AG08395 (cell line): ENCODE measurements at places on chromosomes 11 and 22.

DNA sequence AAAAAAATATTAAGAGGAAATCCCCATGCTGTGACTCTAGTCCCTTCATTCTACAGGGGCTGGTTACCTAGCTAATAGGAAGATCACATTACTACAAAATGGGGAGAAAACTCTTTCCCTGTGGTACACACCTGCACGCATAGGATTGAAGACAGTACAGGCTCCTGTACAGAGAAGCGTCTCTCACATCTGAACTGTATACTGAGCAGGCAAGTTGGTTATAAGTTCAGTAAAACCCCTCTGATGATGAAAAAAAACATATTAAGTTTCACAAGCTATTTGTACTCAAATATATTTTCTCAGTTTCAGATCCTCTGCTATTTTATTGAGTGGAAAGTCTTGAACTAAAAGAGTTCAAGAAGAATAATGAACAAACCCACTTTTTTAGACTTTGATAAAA is 156.9 kb upstream of the HSD17B12 start:
- DNase-seq: no peak

- DNase-seq: no peak
Measured at GRCh38 chr11:22431106-22431505, 92.9 kb downstream of the SLC17A6 start.

- peak; percentile 43 for DNase-seq
Measured at GRCh38 chr11:111573821-111574249, 28.4 kb upstream of the SIK2 start.

- DNase-seq: no peak
Measured at GRCh38 chr11:94801866-94802460, 33.8 kb downstream of the AMOTL1 start.

- no peak for DNase-seq
Measured at GRCh38 chr11:62017878-62018655, 50.6 kb upstream of the FTH1 start.

- DNase-seq: no peak
Measured at GRCh38 chr11:13249992-13250391, 27.6 kb upstream of the BMAL1 start.

- no peak for DNase-seq
Measured at GRCh38 chr11:95152876-95153856, 63.5 kb downstream of the ENDOD1 start.

- peak; percentile 92 for DNase-seq
Measured at GRCh38 chr11:695538-696248, at the start of gene TMEM80. TSS of gene TMEM80 (plus strand) at chr11:695816. CDS start at chr11:695828, 12 bp downstream.

GRCh38 chr11:114472661-114473060 is 33.4 kb downstream of the REXO2 start:
- no peak for DNase-seq

DNA sequence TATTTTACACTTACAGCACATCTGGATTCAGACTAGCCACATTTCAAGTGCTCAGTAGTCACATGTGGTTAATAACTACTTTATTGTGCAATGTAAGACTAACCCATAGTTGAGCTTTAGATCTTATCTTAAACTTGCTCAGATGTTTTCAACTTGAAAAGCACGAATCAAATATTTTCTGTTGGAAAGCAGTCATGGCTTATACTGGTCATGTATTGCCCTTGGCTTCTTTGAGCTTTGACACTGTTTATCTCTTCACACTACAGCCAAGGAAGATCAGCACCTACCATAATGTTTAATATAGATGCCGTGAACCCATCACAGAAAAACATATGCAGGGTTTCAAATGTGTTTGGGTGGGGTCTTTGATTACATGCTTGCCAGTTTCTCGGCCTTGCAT is 4.4 kb downstream of the RBX1 start:
- DNase-seq: no peak

GRCh38 chr11:13229711-13230318 is 47.8 kb upstream of the BMAL1 start:
- peak; percentile 30 for DNase-seq

- no peak for DNase-seq
Measured at GRCh38 chr22:24419475-24419850, 7.9 kb upstream of the ADORA2A start.

DNA sequence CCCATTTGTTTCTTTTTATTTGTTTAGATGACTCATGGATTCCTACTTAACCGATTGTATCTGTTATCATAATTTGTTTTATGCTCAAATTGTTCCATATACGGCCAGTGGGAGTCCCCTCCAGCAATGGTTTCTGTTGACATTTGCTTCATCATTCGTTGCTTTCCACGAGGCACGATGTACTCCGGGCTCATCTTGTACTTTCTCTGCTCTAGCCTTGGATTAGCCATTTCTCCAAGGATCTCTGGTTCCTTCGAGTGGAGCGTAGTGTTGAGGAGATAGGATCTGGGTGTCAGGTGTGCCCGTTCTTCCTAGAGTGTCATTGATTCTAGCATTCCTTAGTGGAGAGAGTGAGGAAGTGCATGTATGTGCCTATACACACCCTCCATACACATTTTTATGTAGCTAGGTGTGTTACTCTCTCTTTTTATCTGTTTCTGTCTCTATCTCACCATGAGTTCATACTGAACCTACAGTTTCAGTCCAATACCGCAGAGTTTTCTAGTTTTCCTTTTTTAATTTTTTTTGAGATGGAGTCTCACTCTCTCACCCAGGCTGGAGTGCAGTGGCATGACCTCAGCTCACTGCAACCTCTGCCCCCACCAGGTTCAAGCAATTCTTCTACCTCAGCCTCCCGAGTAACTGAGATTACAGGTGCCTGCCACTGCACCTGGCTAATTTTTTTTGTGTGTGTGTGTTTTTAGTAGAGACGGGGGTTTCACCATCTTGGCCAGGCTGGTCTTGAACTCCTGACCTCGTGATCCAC is 31.4 kb downstream of the TECTA start:
- DNase-seq: no peak

DNA sequence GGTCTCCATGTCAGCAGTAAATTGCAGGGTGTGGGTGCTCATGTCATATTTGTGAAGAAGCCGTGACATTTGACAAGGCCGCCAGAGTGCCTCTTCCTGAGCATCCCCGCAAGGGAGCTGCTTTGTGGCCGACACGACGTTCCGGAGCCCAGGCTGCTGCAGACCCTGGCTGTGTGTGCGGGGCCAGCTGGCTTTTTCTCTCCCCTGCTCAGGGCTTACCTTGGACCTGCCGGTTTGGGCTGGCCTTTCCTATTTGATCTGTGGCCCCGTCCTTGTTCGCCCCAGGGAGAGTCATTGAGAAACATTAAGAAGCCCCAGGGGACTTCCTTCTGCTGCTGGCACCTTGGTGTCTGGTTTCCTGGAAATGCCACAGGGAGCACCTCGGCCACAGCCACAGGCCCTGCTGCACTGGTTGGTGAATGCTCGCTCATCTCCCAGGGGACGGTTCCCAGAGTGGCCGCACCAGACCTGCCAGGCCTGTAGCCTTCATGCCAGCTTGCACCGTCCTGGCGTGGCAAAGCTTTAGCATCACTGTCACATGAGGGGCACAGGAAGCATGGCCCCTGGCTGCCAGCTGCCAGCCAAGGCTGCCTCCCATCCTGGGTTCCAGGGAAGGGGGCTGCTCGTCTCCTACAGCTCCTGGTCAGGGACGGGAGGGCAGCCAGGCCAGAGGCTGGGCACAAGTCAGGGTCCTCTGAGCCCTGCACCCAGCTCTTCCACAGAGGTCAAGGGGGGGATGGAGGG is 5.4 kb downstream of the GRK2 start:
- no peak for DNase-seq

DNA sequence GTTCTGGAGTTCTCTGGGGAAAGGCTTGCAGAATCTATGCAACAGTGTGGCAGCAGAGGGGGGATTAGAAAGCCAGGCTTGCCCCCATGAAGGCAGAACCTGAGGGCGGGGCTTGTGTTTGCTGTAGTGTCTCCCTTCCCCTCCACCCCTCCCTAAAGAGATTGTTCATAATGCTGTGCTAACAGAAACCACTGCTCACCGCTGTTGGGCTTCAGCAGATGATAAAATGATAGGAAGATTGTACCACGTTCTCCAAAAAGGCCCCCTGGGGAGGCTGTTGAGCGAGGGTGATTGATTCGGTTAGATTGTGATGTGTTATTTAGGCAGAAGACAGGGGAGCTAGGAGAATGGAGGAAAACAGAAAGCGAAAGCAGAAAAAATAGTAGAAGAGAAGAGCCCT is 215.2 kb upstream of the NCAM1 start:
- no peak for DNase-seq

DNA sequence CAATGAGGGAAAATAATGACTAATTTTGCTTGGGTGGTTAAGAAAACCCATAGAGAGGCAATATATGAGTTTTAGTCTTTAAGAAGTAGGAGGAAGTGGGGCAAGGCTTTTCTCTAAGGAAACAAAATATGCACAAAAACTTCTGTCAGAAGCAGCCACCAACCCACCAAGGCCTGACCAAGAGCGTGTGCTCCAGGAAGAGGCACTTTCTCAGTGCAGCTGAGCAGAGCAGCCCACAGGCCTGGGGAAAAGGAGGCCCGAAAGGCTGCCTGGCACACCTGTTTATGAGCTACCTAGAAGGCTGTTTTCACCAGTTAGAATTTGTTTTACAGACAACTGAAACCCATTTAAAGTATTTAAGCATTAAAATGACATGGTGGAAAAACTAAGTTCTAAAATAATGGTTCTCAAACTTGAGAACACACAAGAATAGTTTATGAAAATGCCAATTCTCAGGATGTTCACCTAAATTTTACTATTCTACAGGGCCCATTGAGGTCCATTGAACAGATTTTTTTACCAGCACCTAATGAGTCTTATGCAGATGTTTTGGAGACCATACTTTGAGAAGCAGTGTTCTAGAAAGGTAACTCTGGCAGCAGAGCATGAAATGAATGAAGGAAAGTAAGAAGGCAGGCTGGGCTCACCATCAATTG is 160.5 kb upstream of the DDI1 start:
- no peak for DNase-seq

- DNase-seq: peak; percentile 32
Measured at GRCh38 chr11:34890812-34891211, 25.4 kb downstream of the APIP start.

GRCh38 chr11:57057561-57057960 is 68.8 kb downstream of the OR5AK2 start:
- DNase-seq: no peak

DNA sequence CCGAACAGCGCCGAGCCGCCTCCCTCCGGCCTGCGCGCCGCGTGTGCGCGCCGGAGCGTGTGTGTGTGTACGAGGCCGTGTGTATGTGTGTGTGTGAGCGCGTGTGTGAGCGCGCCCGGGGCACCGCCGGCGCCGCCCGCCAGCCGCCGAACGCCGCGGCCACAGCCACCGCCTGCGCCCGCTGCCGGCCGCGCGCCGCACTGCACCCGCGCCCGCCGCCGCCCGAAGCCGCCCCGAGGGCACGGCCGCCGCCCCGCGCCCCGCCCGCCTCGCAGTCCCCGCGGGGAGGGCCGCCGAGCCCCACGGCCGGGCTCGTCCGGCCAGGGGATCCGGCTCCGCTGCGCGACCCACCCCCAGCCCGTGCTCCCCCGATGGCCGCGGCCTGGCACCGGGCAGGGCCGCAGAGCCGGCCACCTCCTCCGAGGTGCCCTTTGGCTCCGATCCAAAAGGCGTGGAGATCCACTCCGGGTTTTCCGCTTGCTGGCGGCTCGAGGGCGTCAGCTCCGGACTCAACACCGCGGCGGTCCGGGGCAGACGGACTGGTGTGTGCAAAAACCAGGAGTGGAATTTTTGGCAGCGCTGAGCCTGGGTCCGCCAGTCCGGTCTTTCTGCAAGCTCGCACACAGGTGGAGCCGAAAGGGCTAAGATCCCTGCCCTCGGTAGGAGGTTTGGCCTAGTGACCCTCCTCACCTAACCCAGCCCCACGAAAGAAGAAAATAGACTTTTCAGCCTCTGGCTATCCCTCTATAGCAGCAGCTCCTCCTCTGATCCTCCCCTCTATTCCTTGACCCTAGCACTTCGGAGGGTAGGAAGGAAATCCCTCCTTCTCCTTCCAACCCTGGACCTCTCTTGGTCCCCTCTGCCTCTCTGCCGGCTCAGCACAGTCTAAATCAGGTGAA is at the start of gene SYT7:
Gene SYT7 (minus strand): TSS at position 47 of the 899 bp plus-strand sequence. CDS start 256 bp downstream, outside the sequence.
- peak; percentile 97 for DNase-seq

- peak; percentile 67 for DNase-seq
Measured at GRCh38 chr11:46554213-46555147, 39.3 kb downstream of the AMBRA1 start.

DNA sequence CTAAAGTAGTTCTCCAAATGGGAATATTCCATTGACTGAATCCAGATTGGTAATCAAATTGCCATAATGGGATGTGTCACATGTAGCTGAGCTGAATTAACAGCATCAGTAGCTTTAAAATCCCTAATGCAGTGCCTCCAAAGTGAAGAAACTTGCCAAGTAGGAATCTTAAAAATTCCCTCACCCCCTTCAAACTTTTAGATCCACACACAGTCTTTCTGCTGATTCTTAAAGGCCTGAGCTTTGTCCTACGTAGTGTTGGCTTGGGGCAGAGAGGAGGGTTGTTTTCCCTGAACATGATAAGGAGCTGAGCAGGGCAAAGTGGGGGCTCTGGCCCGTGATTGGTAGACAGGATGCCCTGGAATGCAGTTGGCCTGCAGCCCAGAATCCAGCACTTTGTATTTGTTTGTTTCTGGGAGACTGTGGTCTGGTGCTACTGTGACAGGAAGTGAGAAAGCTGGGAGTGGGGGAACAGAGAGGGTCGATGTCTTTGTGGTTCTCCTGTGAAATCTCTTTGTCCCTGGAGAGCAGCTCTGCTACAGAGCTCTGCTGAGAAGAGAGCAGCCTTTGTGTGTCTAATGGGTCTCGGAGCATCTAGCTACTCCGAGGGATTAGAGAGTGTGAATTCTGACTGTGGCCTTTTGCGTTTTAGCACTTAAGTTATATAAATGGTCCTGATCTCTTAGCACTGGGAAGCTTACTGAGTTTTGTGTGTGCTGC is 16.9 kb downstream of the CTNND1 start:
- DNase-seq: peak; percentile 94

DNA sequence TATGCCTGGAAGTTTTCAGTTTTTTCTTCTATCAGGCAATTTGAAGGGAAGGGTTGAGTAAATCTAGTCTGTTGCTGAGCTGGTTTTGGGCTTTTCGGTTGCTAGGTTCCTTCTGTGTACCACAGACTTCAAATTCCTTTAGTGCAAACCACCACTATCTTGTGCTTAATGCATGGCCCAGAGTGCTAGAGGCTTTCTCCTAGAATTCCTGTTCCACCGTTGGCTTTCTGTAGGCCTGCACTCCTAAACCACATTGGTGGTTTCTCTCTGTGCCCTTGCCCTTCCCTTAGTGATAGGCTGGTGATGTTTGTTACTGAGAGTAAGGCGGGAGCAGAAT is 47.1 kb upstream of the CTSC start:
- DNase-seq: no peak

DNA sequence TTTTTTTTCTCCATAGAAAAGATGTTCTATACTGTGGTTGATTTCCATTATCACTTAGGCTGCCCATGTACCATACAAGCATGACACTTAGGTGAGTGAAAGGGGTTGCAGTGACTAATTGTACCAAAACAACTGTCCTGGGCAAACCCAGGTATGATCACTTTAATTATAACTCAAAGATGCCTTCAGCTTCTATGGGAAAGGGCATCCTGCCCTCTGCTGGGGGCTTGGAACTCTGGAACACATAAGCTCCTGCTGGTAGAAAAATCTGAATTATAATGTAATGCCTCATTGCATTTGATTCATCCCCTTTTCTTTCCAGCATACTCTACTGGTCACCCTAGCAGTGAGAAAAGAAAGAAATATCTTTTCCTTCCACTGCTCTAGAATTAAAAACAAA is 206.3 kb downstream of the DDX10 start:
- peak; percentile 7 for DNase-seq

- DNase-seq: no peak
Measured at GRCh38 chr22:32306561-32306960, 51.1 kb upstream of the RFPL3 start.
